NCI-H1436 treated with DMSO at 0.1 percent for 48 hours (cell line): ENCODE measurements at places on chromosomes 13 and 19.

- no peak for DNase-seq
These were observed 4.2 kb downstream of the LTBP4 start for GRCh38 chr19:40605216-40605971.

GRCh38 chr19:16433986-16434385, 37.8 kb downstream of the EPS15L1 start:
- DNase-seq = no peak

- DNase-seq = no peak
These were observed 10.6 kb upstream of the GPR18 start for GRCh38 chr13:99268822-99269221.

GRCh38 chr19:1590641-1591397, 1.8 kb downstream of the MBD3 start:
- DNase-seq = no peak

- DNase-seq = no peak
These were observed 37.3 kb downstream of the SMARCA4 start for GRCh38 chr19:10998045-10998533.

DNA sequence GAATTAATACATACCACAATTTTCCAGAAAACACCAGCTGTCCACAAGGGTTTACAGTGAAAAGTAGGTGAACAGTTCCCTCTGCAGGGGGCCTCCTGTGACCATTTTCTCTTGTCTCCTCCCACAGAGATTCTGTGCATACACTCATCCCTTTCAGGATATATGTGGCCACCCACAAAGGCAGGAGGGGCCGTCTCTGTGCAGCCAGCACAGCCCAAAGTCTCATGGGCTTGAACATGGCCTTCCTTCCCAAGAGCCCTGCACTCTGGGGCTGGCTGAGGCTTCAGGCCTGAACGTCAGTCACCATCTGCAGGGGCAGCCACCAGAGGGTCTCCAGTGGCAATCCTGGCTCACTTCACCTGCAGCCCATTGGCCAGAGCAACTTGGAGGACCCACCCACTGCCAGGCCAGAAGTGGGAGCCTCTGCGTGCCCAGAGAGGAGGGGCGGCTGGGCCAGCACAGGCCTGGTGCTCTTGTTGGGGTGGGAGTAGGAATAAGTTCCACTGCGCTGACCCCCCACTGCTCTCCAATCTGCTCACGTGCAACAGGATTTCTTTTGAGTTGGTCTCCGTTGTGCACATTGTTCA, 25.1 kb downstream of the TMEM161A start:
- no peak for DNase-seq

GRCh38 chr19:3225169-3225485, 666 bp downstream of the CELF5 start:
- DNase-seq = no peak

DNA sequence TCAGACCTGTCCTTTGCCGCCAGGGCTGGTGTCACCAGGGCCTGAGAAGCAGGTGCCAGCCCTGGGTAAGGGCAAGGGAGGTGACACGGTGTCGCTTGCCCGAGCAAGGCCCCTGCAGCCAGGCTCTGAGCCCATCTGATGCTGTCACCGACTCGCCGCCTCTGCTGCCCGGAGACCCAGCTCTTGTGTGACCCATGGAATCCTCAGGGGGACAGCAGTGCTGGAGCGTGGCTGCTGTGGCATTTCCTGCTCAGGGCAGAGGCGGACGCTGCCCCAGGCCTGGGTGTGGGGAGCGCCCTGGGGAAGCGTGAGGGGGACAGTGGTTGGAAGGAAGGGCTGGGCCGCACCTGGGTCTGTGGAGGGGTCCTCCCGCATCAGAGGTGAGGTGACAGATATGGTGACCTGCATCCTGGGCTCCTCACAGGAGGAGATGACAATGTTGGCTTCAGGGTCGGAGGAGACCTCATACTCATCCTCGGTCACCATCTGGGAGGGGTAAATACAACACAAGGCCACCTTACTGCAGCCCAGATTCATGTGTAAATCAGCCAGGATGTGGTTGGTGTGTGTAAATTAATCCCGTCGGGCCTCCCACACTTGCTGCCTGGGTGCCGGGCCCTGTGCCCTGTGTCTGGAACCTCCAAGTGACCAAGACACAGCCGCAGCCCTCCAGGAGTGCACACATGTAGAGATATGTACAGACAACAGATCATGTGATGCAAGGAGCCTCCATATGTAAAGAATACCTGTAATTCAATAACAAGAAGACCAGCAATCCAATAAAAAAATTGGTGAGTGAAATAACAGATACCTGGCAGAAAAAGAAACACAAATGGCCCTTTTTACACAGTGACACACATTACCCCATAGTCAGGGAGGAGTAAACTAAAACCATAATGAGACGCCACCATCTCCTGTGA, 27.6 kb upstream of the MATK start:
- no peak for DNase-seq

GRCh38 chr19:2464389-2464788, 7.6 kb upstream of the LMNB2 start:
- DNase-seq = no peak

DNA sequence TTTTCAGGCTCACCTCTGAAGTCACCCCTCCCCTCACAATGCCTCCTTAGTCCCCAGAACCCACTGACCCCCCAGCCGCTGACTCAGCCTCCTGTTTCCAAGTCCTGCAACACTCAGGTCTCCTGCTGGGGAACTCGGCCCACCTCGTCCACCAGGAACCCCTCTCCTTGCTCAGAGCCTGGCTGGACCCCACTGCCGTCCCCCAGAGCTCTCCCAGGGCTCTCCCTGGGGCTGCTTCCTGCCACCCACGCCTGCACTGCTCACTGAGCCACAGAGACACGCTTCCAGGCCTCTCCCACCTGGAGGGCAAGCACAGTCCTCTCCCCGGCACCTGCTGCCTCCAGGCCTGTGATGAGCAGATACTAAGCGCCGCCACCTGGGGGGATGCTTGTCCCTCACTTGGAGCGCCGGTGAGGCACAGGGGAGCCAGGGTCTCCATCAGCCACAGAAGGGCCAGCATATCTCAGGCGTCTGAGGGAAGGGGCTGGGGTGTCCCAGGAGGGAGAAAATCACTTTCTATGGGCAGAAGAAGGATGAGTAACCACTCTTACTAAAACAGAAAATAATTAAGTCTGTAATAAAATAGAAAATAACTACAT, 53.8 kb downstream of the KLF2 start:
- no peak for DNase-seq

DNA sequence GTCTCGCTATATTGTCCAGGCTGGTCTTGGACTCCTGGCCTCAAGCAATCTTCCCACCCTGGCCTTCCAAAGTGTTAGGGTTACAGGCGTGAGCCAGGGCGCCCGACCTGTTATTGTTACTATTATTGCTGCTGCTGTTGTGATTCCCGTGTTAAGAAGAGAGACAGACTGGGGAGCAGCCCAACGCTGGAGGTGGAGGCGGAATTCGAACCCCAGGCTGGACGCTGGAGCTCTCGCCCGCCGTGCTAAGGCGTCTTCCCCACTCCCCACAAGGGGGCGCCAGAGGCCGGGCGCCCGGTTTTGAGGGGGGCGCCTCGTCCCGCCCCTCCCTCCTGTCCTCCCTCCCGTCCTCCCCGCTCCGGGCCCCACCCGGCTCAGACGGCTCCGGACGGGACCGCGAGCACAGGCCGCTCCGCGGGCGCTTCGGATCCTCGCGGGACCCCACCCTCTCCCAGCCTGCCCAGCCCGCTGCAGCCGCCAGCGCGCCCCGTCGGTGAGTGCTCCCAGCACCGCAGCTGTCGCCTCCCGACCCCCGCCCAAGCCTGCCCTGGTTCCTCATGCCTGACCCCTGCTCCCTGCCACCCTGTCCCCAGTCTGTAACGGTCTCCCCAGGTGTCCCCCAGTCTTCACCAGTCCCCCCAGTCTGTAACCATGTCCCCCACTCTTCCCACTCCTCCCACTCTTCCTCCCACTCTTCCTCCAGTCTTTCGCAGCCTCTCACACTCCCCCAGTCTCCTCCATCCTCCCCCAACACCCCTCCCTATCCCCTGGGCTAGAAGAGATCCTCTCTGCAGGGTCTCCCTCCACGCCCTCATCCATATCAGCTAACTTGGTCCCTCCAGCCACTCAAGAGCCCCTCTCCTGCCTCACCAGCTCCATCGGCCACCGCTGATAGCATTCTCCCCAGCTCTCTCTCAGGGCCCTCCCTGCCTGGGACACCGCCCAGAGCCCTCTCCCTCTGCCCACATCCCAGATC, at the start of gene EHD2:
TSS of gene EHD2 (plus strand) at position 377 of the 976 bp plus-strand sequence. CDS start 3,191 bp downstream, outside the sequence.
- DNase-seq = no peak

- no peak for DNase-seq
These were observed 8.7 kb downstream of the POP4 start for GRCh38 chr19:29614780-29615179.

- no peak for DNase-seq
These were observed 244.7 kb downstream of the COL4A1 start for GRCh38 chr13:110062077-110062776.

DNA sequence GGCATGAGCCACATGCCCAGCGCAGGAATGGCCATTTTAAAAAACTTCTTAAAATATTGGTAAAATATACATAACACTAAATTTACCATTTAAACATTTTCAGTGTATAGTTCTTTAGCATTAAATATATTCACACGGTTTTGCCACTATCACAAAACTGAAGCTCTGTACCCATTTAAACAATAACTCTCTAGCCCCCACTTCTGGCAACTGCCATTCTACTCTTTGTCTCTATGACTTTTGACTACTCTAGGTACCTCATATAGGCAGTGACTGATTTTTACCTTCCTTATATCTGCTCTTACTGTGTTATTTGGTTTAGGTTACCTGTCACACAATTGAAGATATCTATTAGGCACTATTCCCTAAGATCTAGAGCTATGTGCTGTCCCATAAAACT, 2.3 kb upstream of the KBTBD7 start:
- no peak for DNase-seq

- no peak for DNase-seq
These were observed 76.0 kb upstream of the GPR12 start for GRCh38 chr13:26836626-26837025.

- DNase-seq = no peak
These were observed 48.4 kb downstream of the KCTD12 start for GRCh38 chr13:76837801-76838200.

DNA sequence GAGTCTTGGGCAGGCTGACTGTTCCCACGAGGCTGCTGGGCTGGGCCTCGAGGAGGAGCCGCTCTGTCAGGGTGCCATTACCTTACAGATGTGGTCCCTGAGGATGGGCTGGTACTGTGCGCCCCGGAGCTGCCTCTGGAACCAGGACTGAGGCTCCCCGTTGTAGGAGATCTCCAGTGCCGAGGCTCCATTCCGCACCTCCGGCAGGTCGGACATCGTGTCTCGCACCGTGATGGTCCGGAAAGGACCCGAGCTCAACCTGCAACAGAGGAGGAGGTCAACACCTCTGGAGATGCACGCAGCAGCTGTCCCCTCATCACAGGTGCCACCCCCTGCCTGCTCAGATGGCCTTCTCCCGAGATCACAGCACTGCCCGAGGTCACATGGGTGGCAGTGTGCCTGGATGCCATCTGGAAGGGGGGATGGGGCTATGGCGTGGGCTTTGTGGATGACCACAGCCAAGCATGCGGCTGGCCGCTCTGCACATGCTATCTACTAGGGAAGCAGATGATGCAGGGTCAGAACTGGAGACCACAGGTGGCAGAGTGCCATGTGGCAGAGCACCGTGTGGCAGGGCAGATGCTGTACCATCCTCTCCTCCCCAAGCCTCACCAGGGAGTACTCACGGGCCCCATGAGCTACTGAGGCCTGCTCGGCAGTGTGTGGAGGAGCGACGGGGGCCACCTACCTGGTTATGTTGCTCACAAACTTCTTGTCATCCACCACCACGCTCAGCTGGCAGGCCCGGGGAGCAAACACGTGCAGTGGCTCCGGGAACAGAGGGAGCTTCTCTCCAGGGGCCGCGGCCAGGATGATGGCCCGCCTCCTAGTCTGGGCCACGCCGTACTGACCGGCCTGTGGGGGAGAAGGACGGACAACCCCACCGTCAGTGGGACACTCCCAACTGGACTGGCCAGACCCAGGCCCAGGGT, 18.3 kb upstream of the EIF3G start:
- no peak for DNase-seq

GRCh38 chr13:112842931-112843391, 126.1 kb upstream of the MCF2L start:
- no peak for DNase-seq

- no peak for DNase-seq
These were observed 3.9 kb downstream of the SLC25A41 start for GRCh38 chr19:6429419-6430221.

DNA sequence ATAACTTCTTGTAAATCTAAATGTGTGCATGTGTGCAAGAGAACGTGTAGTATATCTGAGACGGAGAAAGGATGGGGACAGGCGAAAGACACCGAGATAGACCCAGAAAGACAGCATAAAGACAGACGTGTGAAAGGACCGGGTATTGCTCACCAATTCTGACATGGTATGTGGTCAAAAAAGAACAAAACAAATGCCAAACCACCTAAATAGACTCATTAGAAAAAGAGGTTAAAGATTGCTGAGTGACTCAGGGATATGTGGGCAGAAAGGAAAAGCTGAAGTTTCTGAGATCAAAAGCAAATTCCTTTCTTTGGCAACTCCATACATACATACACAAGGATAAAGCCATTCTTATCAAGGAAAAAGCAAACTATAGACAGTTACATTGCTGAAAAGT, 179.7 kb upstream of the TSC22D1 start:
- no peak for DNase-seq

DNA sequence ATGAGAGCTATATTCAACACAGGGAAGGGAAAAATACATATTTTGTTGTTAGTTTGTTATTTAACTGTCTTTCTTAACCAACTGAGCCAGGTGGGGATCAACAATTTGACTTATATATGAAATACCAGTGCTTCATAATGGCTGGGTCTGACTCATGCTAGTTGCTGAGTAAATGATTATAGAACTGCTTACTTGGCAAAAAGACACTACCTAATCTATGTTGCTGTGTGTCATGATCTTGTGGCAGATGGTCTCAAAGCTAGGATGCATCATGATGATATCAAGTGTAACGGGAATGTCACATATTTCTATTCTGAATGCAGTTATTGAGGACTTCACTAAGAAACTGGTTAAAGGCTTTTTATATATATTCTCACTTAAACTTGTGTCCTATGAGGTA, 727.4 kb upstream of the SLITRK1 start:
- DNase-seq = no peak

DNA sequence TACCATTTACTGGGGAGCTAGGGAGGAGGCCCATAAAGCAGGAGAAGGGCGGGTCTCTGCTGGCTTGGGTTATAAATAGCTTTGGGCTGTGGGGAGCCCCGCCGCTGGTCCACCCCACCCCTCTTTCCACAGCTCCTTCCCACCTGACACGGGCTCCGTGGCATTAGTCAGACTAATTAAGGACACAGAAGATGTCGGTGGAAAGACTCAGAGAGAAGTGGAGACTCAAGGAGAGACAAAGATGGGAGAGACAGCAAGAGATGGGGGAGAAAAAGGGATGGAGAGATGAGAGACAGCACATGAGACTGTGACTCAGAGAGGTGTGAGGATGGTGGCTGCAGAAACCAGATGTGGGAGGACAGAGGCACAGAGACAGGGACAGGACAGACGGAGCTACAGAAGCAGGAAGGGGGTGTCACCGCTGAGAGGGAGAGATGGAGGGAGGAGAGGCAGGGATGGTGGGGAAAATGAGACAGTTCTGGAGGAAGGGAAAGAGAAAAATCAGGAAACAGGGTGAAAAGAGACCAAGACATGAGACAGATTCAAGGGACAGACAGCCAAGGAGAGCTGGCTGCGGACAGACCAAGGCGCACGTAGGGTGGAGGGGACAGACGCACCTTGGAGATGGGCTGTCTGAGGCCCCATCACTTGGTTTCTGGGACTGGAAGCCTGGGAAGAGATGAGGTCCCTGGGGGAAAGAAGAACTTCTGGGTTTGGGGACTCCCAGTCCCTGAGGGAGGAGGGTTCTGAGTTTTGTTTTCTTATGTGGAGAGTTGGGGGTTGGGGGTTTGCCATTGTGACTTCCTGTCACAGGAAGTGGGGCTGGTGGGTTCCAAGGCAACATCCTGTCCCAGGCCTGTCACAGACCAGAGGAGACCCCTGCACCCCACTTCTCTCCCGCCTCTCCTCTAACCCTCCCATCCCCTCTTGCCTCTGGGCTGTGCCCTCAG, 4.1 kb downstream of the ARHGEF1 start:
- no peak for DNase-seq
